Esophagus squamous epithelium (tissue), 5 donors: ENCODE measurements at places on chromosomes 2 and 18. TPM values are rescaled to one million over a fixed set of nuclear protein-coding genes. Genes with fewer than 3 reads are reported as not detected.

KCNE4 gene
- total RNA-seq, result 0.26 TPM

GULP1 gene
- total RNA-seq, result 23.0 TPM

DNA sequence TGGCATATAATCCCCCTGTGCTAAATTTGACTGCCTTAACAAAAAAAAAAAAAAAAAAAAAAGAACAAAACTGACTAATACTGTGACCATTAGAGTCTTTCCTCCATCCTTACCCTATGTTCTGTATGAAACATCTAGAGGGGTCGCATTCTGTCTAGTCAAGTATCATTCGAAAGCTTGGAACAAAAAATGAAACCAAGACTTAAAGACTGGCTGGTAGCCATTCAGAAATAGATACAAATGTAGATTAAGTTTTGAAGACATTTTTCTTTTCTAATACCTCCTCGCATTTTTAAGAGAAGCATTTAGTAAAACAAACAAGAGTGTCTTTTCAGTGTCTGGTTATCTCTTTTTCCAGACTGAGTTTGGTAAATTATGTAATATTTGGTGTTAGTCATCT, 66.7 kb downstream of the SPATS2L start:
- no peaks in the 10 kb centered on the region for H3K36me3 ChIP-seq
- peaks cover 9% of the 10 kb centered on the region for H3K4me1 ChIP-seq
- peak overlapping the region; percentile 48 for H3K27ac ChIP-seq
- DNase-seq, result no peak
- no peaks in the 10 kb centered on the region for H3K27me3 ChIP-seq

- no peaks in the 10 kb centered on the region for H3K27me3 ChIP-seq
- H3K4me1 ChIP-seq, result no peaks in the 10 kb centered on the region
- DNase-seq, result no peak
- H3K4me3 ChIP-seq, result no peak overlapping the region
- H3K27ac ChIP-seq, result no peak overlapping the region
Observed at GRCh38 chr2:162704496-162704895, 134.1 kb downstream of the KCNH7 start.

DCDC2C gene
- not detected for total RNA-seq

- H3K27me3 ChIP-seq, result no peaks in the 10 kb centered on the region
- H3K4me1 ChIP-seq, result peaks cover 59% of the 10 kb centered on the region
- H3K27ac ChIP-seq, result peak overlapping the region; percentile 85
- no peak for DNase-seq
Observed at GRCh38 chr2:142873831-142874287, 3.6 kb upstream of the KYNU start.

CCDC68 gene
- 2.8 TPM for total RNA-seq

DNA sequence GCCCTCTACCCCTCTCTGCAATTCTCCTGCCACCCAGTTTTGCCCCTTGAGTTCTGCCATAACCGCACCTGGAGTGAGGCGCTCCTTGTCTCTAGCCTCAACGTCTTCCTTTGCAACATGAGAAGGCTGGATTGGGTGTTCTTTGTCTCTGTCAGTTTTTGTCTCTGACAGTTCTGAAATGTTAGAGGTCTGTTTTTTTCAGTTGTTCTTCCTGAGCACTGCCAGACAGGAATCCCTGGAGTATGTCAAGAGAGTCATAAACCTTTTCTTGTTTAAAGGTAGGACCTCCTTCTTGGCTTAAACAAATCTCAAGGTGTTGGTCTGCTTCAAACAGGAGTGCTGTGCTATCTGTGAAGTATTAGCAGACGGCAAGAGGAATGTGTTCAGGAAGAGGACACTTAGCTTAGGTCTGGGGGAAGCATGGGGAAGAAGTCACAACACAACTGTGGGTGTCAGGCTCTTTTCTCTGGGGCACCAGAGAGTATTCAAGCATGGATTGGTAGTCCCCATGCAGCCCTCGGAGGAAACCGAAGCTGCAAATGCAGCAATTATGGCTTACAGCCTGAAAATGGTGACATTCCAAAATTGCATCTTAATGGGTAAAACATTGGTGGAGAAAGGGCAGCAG, 32.3 kb downstream of the AFF3 start:
- H3K27ac ChIP-seq, result no peak overlapping the region
- H3K27me3 ChIP-seq, result peaks cover 64% of the 10 kb centered on the region
- no peaks in the 10 kb centered on the region for H3K4me1 ChIP-seq
- H3K36me3 ChIP-seq, result no peaks in the 10 kb centered on the region
- no peak for DNase-seq

- DNase-seq, result no peak
- H3K27me3 ChIP-seq, result no peaks in the 10 kb centered on the region
- no peaks in the 10 kb centered on the region for H3K4me1 ChIP-seq
- no peak overlapping the region for H3K4me3 ChIP-seq
- peaks cover 3% of the 10 kb centered on the region for H3K36me3 ChIP-seq
- H3K27ac ChIP-seq, result no peak overlapping the region
Observed at GRCh38 chr2:135183822-135184221, 131.7 kb downstream of the RAB3GAP1 start.

TDRD15 gene
- 0.34 TPM for total RNA-seq

GALNT5 gene
- total RNA-seq, result 8.5 TPM

- DNase-seq, result no peak
- H3K4me1 ChIP-seq, result no peaks in the 10 kb centered on the region
- no peaks in the 10 kb centered on the region for H3K36me3 ChIP-seq
- no peak overlapping the region for H3K27ac ChIP-seq
Observed at GRCh38 chr2:54255230-54256090, 569 bp downstream of the TSPYL6 start.

DNA sequence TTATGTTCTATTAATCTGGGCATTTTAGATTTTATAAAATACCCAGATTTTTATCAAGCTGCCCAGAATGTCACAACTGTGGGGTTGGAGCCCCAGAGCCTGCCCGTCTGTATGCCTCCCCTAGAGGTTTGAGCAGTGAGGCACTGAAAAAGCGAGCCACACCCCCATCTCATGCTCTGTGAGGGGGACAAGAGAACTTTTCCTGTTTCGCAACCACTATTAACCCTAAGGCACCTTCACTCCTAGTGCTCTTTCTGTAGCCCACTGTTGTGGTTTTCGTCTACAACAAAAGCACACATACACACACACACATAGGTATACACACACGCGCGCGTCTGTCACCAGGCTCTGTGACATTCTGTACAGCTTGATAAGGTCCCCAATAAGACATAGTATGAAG, 38.0 kb downstream of the DCDC2C start:
- no peaks in the 10 kb centered on the region for H3K36me3 ChIP-seq
- H3K27ac ChIP-seq, result no peak overlapping the region
- no peak for DNase-seq
- H3K4me3 ChIP-seq, result no peak overlapping the region

DNA sequence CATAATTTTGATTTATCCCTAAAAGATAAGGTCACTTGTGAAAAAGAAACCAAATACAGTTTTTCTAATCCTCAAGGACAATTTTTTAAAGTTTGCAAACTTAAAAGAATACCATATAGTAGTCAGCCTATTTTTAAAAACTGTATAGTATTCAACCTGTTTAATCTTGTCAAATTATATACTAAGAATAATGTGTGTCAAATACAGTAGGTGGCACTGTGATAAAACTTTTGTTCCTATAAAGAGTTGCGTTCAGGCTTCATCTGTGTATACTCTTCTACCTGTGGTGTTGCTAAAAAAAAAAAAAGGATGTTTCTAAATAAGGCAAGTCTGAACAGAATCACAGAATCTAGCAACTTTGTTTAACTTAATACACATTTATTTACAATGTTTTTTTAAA, 68.6 kb downstream of the CCDC138 start:
- no peaks in the 10 kb centered on the region for H3K4me1 ChIP-seq
- no peaks in the 10 kb centered on the region for H3K36me3 ChIP-seq
- H3K27me3 ChIP-seq, result no peaks in the 10 kb centered on the region

GRCh38 chr2:117930775-117931174, 83.1 kb downstream of the CCDC93 start:
- no peaks in the 10 kb centered on the region for H3K27me3 ChIP-seq
- peaks cover 92% of the 10 kb centered on the region for H3K36me3 ChIP-seq
- no peak for DNase-seq
- H3K27ac ChIP-seq, result no peak overlapping the region
- H3K4me1 ChIP-seq, result no peaks in the 10 kb centered on the region

PCARE gene
- total RNA-seq, result not detected

DGUOK gene
- total RNA-seq, result 40.3 TPM

IL1R2 gene
- 61.7 TPM for total RNA-seq

- DNase-seq, result no peak
- H3K27me3 ChIP-seq, result no peaks in the 10 kb centered on the region
- H3K36me3 ChIP-seq, result no peaks in the 10 kb centered on the region
- peak overlapping the region; percentile 52 for H3K27ac ChIP-seq
- peaks cover 45% of the 10 kb centered on the region for H3K4me1 ChIP-seq
Observed at GRCh38 chr2:26712486-26713465, 20.3 kb downstream of the KCNK3 start.

DNA sequence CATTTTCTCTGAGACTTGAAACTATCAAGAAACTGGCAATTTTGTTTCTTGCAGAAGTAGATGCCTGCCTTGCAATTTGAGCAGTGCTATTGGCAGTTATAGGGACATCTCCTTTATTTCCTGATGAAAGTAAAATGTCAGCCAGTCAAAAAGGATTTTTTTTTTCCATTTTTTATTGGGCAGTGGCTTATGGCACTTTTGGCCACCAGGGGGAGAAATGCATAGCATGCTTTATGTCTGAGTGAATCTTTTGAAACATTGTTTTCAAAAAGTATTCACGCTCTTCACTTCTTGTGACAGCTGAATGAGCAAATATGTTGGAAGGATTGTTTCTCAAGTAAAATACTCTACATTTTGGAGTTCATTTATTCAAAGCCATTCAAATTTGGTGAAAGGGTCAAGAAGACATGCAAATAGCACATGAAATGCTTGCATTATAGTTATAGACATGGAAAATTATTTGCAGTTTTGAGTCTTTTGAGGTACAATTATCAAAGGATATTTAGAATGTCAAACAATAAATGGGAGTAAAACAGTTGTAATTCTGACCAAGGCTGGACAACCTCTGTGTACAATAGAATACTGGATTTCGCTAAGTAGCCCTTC, 491.0 kb downstream of the CDH2 start:
- no peaks in the 10 kb centered on the region for H3K27me3 ChIP-seq
- H3K36me3 ChIP-seq, result no peaks in the 10 kb centered on the region
- H3K4me3 ChIP-seq, result no peak overlapping the region
- H3K4me1 ChIP-seq, result no peaks in the 10 kb centered on the region
- DNase-seq, result no peak
- H3K27ac ChIP-seq, result no peak overlapping the region

GRCh38 chr2:234033174-234033573, 17.3 kb upstream of the SPP2 start:
- no peaks in the 10 kb centered on the region for H3K4me1 ChIP-seq
- H3K27me3 ChIP-seq, result no peaks in the 10 kb centered on the region
- no peak overlapping the region for H3K27ac ChIP-seq
- no peak for DNase-seq
- no peaks in the 10 kb centered on the region for H3K36me3 ChIP-seq
- no peak overlapping the region for H3K4me3 ChIP-seq

DNA sequence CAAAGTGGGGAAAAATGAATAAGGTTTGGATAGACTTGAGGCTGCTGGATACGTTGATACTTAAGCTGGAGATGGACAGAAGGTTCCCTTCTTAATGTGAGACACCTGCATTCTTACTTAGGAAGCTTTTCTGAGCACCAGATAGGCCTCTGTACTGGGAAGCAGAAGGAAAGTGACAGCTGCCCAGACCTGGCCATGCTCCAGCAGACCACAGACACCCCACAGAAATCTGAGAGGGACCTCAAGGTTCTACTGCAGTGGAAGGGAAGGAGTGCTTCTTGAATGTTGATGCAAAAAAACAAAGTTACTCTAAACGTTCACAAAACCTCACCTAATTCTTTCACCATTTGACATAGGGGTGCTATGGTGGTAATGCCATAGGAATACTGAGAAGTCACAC, 642.1 kb upstream of the ID2 start:
- no peak for DNase-seq
- H3K27ac ChIP-seq, result no peak overlapping the region
- no peak overlapping the region for H3K4me3 ChIP-seq
- H3K27me3 ChIP-seq, result no peaks in the 10 kb centered on the region
- no peaks in the 10 kb centered on the region for H3K4me1 ChIP-seq
